ENCODE measurements at places on chromosomes 12 and 14.

GRCh38 chr12:57733928-57734327, 4.6 kb downstream of the AGAP2 start:
- no peak for DNase-seq

- no peak for DNase-seq
Observed at GRCh38 chr12:132593938-132594358, 16.4 kb downstream of the LRCOL1 start.

DNA sequence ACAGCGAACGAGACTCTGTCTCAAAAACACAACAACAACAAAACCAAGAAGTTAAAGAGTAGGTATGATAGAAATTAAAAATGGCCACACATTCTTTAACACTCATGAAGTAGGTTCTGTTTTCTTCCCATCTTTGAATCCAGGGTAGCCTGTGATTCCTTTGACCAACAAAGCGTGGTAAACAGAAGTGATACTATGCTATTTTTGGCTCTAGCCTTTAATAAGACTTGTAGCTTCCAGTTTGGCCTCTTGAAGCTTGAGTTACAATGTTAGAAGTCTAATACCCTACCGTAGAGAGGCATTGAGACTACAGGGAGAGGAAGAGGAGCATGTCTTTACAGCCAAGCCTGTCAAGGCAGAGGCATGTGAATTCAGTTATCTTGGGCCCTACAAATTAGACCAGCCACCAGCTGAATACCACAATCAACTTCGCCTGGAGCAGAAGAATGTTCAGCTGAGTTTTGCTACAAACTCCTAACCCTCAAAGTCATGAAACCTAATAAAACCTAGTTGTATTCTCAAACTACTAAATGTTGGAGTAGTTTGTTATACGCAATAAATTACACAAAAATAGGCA, 4.9 kb upstream of the NEMF start:
- DNase-seq = no peak

DNA sequence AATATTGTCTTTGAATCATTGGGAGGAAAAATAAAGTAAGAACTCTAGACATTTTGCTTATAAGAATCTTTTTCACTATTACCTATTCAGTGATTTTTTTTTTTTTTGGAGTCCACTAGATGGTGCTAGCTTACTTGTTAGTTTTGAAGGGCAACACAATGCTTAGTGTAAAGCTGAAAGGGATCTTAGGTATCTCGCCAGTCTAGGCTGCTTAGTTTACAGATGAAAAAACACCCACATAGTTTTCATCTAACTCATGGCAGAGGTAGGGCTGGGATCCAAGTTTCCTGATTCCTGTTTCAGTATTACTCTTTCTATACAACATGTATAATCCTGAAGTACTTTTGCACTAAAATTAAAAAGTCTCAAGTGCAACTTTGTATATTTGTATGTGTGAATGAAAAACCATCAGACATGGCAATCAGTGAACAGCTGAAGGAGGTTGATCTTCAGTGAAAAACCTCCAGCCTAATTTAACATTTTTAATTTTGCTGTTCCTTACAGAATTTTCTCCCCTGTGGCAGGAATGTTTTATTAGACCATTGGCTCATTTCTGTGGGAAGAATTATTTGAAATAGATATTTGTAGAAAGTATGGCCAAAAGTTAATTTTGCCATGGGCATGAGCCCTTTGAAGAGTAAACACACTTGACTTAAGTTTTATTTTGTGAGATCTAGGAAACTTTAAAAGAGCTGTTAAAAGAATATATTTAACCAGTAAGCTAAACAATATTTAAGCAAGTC, 40.7 kb downstream of the LRRIQ1 start:
- no peak for DNase-seq

GRCh38 chr12:114732426-114733030, 48.6 kb upstream of the TBX3 start:
- no peak for DNase-seq
